ENCODE measurements at places on chromosomes 12 and 14.

- ATAC-seq = no peak
Observed at GRCh38 chr12:94229902-94230301, 81.5 kb downstream of the PLXNC1 start.

- no peak for ATAC-seq
Observed at GRCh38 chr12:74741112-74741511, 203.5 kb downstream of the ATXN7L3B start.

GRCh38 chr12:13210236-13211190, 14.0 kb downstream of the EMP1 start:
- no peak for ATAC-seq

DNA sequence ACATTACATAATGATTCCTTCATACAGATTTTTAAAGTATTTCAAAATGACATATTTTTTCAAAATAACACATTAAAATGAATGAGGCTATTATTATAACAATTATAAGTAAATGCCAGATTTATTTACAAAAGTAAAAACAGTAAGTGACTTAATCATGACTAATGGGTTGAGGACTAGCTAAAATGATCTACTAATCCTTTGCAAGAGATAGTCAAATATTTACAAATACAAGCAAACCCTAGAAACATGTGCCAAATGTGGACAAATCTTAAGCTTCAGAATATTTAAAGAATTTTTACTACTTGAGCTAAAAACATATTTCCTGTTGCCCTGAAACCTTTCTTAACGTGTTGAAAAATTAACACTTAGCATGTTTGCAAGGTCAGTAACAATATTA, 74.8 kb downstream of the KIF21A start:
- ATAC-seq = no peak

DNA sequence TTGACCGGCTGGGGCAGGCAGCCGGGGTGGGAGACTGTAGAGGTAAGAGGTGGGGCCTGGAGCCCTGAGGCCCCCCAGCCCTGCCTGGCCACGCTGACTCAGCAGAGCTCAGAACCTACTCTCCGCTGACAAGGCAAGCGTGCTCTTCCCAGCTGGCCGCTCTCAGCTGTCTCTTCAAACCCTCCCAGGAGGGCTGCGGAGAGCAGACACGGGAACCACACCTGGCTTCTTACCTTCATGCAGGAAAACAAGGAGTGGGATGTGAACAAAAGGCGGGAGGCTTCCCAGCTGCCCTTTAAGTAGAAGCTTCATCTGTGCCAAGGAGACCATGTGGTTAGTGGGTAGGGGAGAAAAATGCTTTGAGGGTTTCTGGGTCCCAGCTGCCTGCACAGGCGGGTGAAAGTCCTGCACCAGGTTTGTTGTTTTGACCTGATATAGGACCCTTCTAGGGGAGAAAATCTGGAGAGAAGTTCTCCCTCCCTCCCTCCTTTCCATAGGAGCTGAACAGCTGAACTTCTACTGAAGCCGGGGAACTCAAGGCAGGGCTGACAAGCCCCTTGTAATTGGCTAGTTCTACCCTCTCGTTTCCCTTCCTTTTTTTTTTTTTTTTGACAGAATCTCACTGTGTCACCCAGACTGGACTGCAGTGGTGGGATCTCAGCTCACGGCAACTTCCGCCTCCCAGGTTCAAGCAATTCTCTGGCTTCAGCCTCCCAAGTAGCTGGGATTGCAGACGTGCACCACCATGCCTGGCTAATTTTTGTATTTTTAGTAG, 12.8 kb upstream of the TESC start:
- peak; percentile 29 for ATAC-seq

GRCh38 chr12:79645235-79645630, 45.5 kb downstream of the PAWR start:
- no peak for ATAC-seq

All from stimulated activated memory B cell treated with anti-CD40 and anti-IgM and Interleukin-4, amounts not matched to agents 10 μg/mL and 1 μg/mL and 100 μg/mL, for 72 hours (primary cell).